ENCODE measurements at places on chromosomes 11 and 22. TPM values are rescaled to one million over a fixed set of nuclear protein-coding genes. Genes with fewer than 3 reads are reported as not detected.

DNA sequence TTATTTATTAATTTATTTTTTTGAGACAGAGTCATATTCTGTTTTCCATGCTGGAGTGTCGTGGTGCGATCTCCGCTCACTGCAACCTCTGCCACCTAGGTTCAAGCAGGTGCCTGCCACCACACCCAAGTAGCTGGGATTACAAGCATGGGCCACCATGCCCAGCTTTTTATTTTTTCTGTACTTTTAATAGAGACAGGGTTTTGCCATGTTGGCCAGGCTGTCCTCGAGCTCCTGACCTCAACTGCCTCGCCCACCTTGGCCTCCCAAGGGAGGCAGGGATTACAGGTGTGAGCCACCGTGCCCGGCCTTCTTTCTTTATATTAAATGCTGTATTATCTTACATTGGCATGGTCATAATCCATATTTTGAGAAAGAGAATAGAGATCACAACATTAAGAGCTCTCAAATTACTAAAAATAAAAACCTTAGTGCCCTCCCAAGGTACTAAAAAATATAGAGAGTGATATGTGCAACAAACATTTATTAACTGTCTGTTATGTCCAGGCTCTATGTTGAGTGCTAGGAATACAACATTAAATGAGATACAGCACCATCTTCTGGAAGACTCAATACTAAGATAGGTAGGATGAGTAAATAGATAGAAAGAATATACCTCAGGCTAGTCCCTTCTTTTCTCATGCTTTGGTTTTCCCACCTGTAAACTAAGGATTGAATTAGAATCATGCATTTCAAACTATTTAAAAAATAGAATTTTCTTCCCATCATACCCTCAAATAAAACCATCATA is 84.1 kb downstream of the BBOX1 start:
- no peaks in the 10 kb centered on the region for H3K27me3 ChIP-seq
- H3K27ac ChIP-seq: no peak overlapping the region
- H3K4me3 ChIP-seq: no peak overlapping the region

- no peak overlapping the region for H3K27ac ChIP-seq
- no peaks in the 10 kb centered on the region for H3K36me3 ChIP-seq
- H3K4me1 ChIP-seq: no peaks in the 10 kb centered on the region
- H3K4me3 ChIP-seq: no peak overlapping the region
- no peaks in the 10 kb centered on the region for H3K27me3 ChIP-seq
- no peak for DNase-seq
Observed at GRCh38 chr11:131827430-131827829, 457.0 kb downstream of the NTM start.

- no peak overlapping the region for H3K4me3 ChIP-seq
- DNase-seq: no peak
- H3K4me1 ChIP-seq: peaks cover 19% of the 10 kb centered on the region
- H3K27me3 ChIP-seq: peaks cover 10% of the 10 kb centered on the region
- no peaks in the 10 kb centered on the region for H3K36me3 ChIP-seq
Observed at GRCh38 chr11:117834838-117835443, 10.4 kb upstream of the FXYD2 start.

Gene SMTNL1
- total RNA-seq: not detected

Gene CDC42BPG
- 3.7 TPM for total RNA-seq

DNA sequence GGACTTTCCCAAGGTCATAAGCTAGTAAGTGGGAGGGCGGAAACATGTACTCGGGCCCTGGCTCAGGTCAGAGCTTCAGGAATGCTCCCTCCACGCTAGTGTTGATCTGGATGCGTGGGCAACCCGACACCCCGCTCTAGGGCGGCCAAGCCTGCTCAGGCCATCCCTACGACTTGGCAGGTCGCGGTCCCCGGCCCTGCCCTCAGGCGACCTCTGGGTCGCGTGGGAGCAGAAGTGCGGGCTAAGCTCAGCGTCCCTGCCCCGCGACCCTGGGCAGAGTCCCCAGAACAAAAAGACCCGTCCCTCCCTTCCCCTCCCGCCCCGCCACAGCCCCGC is 781 bp upstream of the TEF start:
- peak overlapping the region; percentile 98 for H3K27ac ChIP-seq
- no peaks in the 10 kb centered on the region for H3K27me3 ChIP-seq
- no peak for DNase-seq
- H3K36me3 ChIP-seq: peaks cover 2% of the 10 kb centered on the region
- peaks cover 24% of the 10 kb centered on the region for H3K4me1 ChIP-seq
- H3K4me3 ChIP-seq: peak overlapping the region; percentile 91

GRCh38 chr22:30838111-30838510 is 130.5 kb downstream of the MORC2 start:
- H3K36me3 ChIP-seq: no peaks in the 10 kb centered on the region
- no peak for DNase-seq
- no peak overlapping the region for H3K4me3 ChIP-seq
- H3K4me1 ChIP-seq: no peaks in the 10 kb centered on the region
- H3K27me3 ChIP-seq: peaks cover 21% of the 10 kb centered on the region

GRCh38 chr11:71206186-71206585 is 46.2 kb downstream of the SHANK2 start:
- H3K4me1 ChIP-seq: peaks cover 17% of the 10 kb centered on the region
- H3K36me3 ChIP-seq: no peaks in the 10 kb centered on the region
- H3K27me3 ChIP-seq: peaks cover 7% of the 10 kb centered on the region
- no peak overlapping the region for H3K27ac ChIP-seq

Gene ANGPTL5
- not detected for total RNA-seq

DNA sequence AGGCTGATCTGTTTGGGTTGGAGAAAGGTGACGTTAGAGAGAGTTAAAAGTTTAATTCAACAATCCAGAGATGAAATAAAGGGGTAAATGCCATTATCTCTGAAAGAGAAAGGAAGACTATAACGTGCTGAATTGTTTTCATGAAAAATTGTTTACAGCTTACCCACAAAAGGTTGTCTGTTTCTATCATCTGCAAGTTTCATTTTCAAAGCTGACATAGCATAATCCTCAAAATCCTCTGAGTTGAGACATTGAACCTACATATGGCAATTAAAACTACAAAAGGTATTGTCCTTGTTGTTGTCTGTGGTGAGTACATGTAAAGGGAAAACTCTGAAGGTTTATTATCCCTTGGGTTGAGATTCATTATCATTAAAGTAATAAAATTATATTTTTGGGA is 569.9 kb downstream of the LUZP2 start:
- no peak overlapping the region for H3K27ac ChIP-seq
- no peaks in the 10 kb centered on the region for H3K4me1 ChIP-seq
- no peaks in the 10 kb centered on the region for H3K27me3 ChIP-seq
- DNase-seq: no peak
- H3K4me3 ChIP-seq: no peak overlapping the region
- H3K36me3 ChIP-seq: no peaks in the 10 kb centered on the region

DNA sequence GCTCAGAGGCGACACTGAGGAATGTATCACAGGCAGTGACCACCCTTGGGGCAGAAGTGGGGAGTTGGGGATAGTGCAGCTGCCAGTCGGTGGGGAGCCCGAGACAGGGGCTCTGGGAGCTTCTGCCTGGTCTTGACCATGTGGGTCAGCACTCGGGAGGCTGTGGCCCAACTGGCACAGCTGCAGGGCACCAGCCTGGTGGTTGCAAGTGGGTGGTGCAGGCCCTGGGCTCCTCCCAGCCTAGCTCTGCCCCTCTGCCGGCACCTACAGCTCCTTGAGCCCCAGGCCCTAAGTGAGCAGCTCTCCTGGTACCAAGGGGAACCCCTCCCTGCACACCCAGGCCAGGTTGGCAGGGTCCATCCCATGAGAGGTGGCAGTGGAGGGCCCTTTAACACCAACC is 12.6 kb upstream of the RASL10A start:
- H3K27ac ChIP-seq: no peak overlapping the region
- H3K27me3 ChIP-seq: no peaks in the 10 kb centered on the region
- H3K36me3 ChIP-seq: peaks cover 55% of the 10 kb centered on the region
- H3K4me1 ChIP-seq: no peaks in the 10 kb centered on the region
- DNase-seq: no peak

Gene SCN2B
- total RNA-seq: not detected
